Activated T-cell treated with anti-CD3 and anti-CD28 coated beads, Interleukin-2, amount 50 U/mL, for 4 hours (primary cell): ENCODE measurements at places on chromosomes 2 and 18.

- DNase-seq, result no peak
Measured at GRCh38 chr2:127568128-127568527, 32.6 kb downstream of the MYO7B start.

DNA sequence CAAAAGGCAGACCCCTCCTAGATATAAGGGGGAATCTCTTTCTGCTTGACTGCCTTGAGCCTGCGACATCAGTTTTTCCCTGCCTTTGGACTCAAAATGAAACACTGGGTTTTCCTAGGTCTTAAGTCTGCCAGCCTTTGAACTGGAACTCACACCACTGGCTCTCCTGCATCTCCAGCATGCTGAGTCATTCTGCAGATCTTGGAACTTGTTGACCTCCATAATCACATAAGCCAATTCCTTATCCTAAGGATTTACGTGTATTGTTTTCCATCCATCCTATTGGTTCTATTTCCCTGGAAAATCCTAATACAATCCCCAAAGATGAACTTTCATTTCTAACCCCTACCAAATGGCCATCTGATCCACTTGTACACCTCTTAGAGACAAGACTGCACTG is 88.0 kb downstream of the AFF3 start:
- DNase-seq, result no peak

GRCh38 chr2:69299772-69300516 is 87.1 kb downstream of the GFPT1 start:
- no peak for DNase-seq

DNA sequence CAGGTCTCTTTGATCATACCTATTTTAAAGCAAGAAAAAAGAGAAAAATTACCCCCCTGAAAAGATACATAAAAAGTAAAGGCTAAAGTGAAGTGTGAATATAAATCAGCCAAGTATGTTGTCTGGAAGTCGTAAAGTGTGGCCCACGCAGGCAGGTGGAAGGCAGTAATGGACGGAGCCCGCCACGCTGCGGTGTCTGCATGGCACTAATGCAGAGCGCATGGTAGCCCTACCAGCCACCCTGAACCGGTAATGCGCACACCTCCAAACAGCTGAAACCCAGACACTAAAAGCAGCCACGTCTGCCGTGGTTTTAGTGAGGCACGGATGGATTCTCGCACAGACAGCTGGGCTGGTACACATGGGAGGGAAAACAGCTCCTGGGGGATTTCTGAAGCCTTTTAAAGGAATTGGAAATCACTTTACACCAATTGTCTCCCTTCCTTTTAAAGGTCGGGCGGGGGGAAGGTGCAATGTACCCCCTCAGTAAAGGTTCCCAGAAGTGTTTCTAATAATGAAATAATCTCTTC is 615.2 kb downstream of the CNTNAP5 start:
- DNase-seq, result no peak

- no peak for DNase-seq
Measured at GRCh38 chr2:230578106-230578505, 134.5 kb upstream of the CAB39 start.

GRCh38 chr2:164447660-164448059 is 173.6 kb downstream of the GRB14 start:
- DNase-seq, result no peak

DNA sequence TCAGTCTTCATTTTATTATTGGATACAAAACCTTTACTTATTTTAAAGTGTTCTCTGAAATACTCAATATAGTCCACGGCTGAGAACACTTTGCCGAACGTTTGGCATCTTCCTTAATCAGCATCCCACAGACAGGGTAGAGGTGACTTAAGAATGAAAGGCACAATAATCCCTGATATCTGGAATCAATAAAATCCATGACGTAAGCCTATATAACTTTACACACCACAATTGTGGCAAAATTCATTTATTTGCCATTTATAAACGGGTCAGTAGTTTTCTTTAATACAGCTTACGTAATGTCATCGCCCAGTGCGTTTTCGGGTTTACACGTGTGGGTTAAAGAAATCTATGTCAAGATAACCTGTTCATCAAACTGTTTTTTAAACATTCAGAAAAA is 1.3 kb downstream of the MGAT4A start:
- no peak for DNase-seq

- no peak for DNase-seq
Measured at GRCh38 chr18:63965716-63966330, 4.1 kb upstream of the SERPINB8 start.
